ENCODE measurements at places on chromosomes 2 and 18.

- no peak overlapping the region for H3K4me3 ChIP-seq
- DNase-seq = no peak
- H3K4me1 ChIP-seq = peaks cover 5% of the 10 kb centered on the region
- no peaks in the 10 kb centered on the region for H3K27me3 ChIP-seq
Measured at GRCh38 chr2:24779116-24779515, 14.1 kb downstream of the PTRHD1 start.

GRCh38 chr2:60602828-60603532 lies 49.5 kb upstream of the BCL11A start:
- H3K4me1 ChIP-seq = peaks cover 7% of the 10 kb centered on the region
- H3K36me3 ChIP-seq = no peaks in the 10 kb centered on the region
- H3K27ac ChIP-seq = no peak overlapping the region

DNA sequence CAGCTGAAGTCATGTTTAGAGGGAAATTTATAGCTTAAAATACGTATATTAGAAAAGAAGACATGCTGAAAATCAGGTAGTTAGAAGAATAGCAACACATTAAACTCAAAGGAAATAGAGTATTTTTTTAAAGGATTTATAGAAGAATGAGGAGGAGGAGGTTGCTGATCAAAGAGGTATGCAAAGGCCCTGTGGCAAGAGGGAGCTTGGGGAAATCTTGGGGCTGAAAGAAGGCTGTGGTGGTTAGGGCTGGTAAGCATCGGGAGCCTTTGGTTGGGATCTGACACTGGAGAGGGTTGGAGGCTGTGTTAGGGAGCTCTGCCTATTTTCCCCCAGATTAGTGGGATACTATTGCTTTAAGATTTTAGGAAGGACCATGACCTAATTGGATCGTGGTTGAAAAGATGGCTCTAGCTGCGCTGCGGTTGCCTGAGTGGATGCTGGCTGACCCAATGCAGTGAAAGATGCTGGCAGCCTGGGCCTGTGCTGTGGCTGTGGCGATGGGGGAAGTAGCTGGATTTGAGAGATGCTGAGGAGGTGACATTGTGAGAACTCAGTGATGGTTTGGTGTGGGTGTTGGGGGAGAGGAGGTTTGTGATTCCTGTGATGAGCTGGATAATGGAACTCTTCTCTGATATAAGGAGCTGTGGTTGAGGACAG lies 11.7 kb downstream of the DGKD start:
- H3K36me3 ChIP-seq = peaks cover 7% of the 10 kb centered on the region
- H3K4me1 ChIP-seq = peaks cover 26% of the 10 kb centered on the region
- H3K27ac ChIP-seq = no peak overlapping the region
- no peak overlapping the region for H3K4me3 ChIP-seq

GRCh38 chr2:99867770-99868169 lies 274.6 kb downstream of the AFF3 start:
- H3K27me3 ChIP-seq = no peaks in the 10 kb centered on the region
- DNase-seq = no peak
- H3K4me1 ChIP-seq = peaks cover 30% of the 10 kb centered on the region

GRCh38 chr2:82224301-82224940 lies 1919.9 kb upstream of the LRRTM1 start:
- H3K4me1 ChIP-seq = peaks cover 4% of the 10 kb centered on the region
- no peaks in the 10 kb centered on the region for H3K27me3 ChIP-seq
- H3K4me3 ChIP-seq = no peak overlapping the region

- no peak overlapping the region for H3K4me3 ChIP-seq
- peak overlapping the region; percentile 28 for H3K27ac ChIP-seq
- no peaks in the 10 kb centered on the region for H3K27me3 ChIP-seq
- peaks cover 31% of the 10 kb centered on the region for H3K4me1 ChIP-seq
- H3K36me3 ChIP-seq = no peaks in the 10 kb centered on the region
- DNase-seq = no peak
Measured at GRCh38 chr2:3143602-3144001, 234.0 kb downstream of the EIPR1 start.

GRCh38 chr2:65397122-65397521 lies 35.3 kb downstream of the SPRED2 start:
- no peak overlapping the region for H3K27ac ChIP-seq
- H3K36me3 ChIP-seq = peaks cover 12% of the 10 kb centered on the region
- peaks cover 52% of the 10 kb centered on the region for H3K4me1 ChIP-seq
- no peaks in the 10 kb centered on the region for H3K27me3 ChIP-seq

GRCh38 chr2:61268249-61268648 lies 106.3 kb downstream of the C2orf74 start:
- no peaks in the 10 kb centered on the region for H3K27me3 ChIP-seq
- DNase-seq = no peak
- H3K27ac ChIP-seq = no peak overlapping the region
- H3K4me1 ChIP-seq = no peaks in the 10 kb centered on the region
- H3K4me3 ChIP-seq = no peak overlapping the region

GRCh38 chr2:70873541-70873940 lies 37.9 kb upstream of the CD207 start:
- peaks cover 86% of the 10 kb centered on the region for H3K27me3 ChIP-seq
- DNase-seq = no peak
- H3K4me3 ChIP-seq = no peak overlapping the region
- no peaks in the 10 kb centered on the region for H3K36me3 ChIP-seq
- no peaks in the 10 kb centered on the region for H3K4me1 ChIP-seq
- no peak overlapping the region for H3K27ac ChIP-seq

DNA sequence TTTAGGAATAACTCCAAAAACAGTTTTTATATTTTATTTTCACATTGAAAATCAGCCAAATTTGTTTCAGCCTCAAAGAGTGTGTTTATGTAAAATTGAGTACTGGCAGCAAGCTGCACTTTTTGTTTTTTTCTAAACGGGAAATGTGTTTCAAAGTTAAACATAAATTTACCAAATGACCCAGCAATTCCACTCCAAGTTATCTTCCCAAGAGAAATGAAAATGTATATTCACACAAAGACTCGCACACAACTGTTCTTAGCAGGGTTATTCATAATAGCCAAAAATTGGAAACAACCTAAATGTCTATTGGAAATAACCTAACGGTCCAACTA lies 9.3 kb downstream of the ALPK2 start:
- peaks cover 3% of the 10 kb centered on the region for H3K27me3 ChIP-seq
- H3K27ac ChIP-seq = no peak overlapping the region
- DNase-seq = no peak
- H3K4me1 ChIP-seq = peaks cover 5% of the 10 kb centered on the region

- H3K27me3 ChIP-seq = no peaks in the 10 kb centered on the region
- no peak overlapping the region for H3K27ac ChIP-seq
- H3K36me3 ChIP-seq = peaks cover 3% of the 10 kb centered on the region
- H3K4me3 ChIP-seq = no peak overlapping the region
Measured at GRCh38 chr2:147346142-147346541, 498.7 kb upstream of the ACVR2A start.

DNA sequence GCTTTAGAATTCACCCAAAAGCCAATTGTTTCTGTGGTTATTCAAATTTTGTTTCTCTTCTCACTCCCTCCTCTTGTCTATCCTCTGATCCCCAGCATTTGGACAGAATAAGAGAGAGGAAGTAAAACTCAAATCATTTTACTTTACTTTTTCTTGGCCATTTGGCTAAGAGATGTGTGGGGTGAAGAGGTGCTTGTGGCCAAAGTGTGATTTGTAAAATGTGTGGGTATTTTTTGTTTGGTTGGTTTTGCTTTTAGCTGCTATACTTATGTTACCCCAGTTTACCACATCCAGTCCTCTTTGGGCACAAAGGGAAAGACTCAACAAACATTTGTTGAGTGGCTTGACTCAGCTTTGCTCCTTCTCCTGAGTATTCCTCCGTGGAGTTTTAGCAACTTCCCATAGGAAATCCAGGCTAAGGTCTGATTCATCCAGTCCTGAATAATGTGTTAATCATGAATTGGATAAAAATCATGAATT lies 109.1 kb upstream of the CYP1B1 start:
- no peaks in the 10 kb centered on the region for H3K36me3 ChIP-seq
- H3K27ac ChIP-seq = no peak overlapping the region
- H3K4me3 ChIP-seq = no peak overlapping the region
- H3K27me3 ChIP-seq = no peaks in the 10 kb centered on the region
- DNase-seq = no peak

DNA sequence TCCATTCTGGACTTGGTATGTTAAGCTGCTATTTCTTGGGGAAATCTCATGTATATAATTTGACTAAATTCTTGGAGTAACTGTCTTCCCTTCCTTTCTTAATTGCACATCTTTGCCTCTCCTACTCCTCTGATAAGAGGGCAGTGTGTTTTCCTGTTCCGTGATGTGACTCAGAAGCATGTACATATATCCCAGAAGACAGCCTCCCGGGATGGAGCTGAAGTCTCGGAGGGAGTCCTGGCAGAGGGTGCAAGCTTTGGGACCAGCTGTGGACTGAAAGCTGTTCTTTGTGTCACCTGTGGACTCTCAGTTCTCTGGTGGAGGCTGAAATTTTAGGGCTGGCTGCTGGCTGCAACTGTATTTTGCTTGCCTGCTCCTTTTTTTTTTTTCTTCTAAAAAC lies 54.7 kb upstream of the MGAT5 start:
- no peak overlapping the region for H3K27ac ChIP-seq
- DNase-seq = no peak
- no peaks in the 10 kb centered on the region for H3K27me3 ChIP-seq
- H3K36me3 ChIP-seq = no peaks in the 10 kb centered on the region

- no peak for DNase-seq
- no peak overlapping the region for H3K4me3 ChIP-seq
- H3K4me1 ChIP-seq = peaks cover 46% of the 10 kb centered on the region
- peak overlapping the region; percentile 67 for H3K27ac ChIP-seq
- no peaks in the 10 kb centered on the region for H3K36me3 ChIP-seq
Measured at GRCh38 chr2:20626698-20627513, 24.0 kb downstream of the HS1BP3 start.

DNA sequence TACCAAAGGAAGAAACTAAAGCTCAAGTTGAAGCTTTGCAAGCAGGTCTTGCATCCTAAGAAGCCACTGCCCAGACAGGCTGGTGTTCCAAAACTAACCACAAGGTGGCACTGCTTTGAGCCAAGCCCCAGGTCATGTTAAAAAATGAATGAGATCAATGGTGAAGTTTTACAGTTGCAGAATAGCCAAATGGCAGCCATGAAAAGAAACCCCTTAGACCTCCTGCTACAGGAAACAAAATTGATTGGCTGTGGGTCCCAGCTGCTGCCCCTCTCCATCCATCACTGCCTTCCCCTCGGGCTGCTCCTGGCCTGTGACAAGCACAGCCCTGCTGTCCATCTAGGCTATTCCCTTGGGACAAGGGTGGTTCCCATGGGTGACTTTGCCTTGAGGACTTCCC lies 20.7 kb upstream of the MREG start:
- DNase-seq = peak; percentile 88
- no peak overlapping the region for H3K4me3 ChIP-seq
- H3K27me3 ChIP-seq = no peaks in the 10 kb centered on the region

- H3K27ac ChIP-seq = no peak overlapping the region
- no peaks in the 10 kb centered on the region for H3K36me3 ChIP-seq
Measured at GRCh38 chr2:137872577-137872976, 91.7 kb upstream of the HNMT start.

- H3K4me1 ChIP-seq = peaks cover 4% of the 10 kb centered on the region
- peaks cover under 1% of the 10 kb centered on the region for H3K36me3 ChIP-seq
- no peak overlapping the region for H3K4me3 ChIP-seq
- no peaks in the 10 kb centered on the region for H3K27me3 ChIP-seq
- no peak overlapping the region for H3K27ac ChIP-seq
Measured at GRCh38 chr2:172609488-172609887, 53.6 kb downstream of the PDK1 start.

DNA sequence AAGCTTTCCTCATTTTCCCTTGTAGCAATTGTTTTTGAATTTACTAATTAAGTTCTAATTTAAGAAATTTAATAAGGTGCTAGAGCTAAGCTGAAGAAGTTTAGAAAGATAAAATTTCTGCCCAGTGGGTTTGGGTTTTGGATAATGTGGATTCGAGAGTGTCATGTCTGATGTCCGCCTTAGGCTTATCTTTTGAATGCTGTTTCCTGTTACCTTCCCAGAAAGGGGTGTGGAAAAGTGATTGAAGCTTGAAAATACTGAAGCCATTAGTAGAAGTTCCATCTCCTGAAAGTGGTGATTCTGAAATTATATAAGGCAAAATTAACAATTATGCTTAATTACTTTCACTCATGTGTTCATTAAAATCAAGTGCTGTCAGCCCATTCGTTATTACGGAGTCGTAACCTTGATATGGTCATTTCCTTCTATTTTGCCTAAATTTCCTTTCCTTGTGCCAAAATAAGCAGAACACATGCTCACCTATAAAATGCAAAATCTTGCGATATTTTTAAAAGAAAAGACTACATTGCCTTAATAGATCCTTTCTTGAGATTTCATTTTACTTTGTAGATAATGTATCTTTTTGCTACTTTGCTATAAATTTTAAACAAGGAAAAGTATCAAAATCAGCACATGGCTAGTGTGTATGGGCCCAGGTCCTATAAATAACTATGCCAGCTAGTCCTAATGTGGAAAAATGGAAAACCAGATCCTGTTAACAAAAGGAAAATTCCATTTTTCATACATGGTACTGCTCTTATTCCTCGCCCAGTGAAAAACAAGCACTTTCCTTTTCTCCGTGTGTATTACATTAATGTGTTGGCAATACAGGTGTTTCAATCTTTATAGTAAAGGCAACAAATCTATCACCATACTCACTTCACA lies 97.3 kb downstream of the ICOS start:
- H3K27me3 ChIP-seq = no peaks in the 10 kb centered on the region
- no peak overlapping the region for H3K4me3 ChIP-seq

DNA sequence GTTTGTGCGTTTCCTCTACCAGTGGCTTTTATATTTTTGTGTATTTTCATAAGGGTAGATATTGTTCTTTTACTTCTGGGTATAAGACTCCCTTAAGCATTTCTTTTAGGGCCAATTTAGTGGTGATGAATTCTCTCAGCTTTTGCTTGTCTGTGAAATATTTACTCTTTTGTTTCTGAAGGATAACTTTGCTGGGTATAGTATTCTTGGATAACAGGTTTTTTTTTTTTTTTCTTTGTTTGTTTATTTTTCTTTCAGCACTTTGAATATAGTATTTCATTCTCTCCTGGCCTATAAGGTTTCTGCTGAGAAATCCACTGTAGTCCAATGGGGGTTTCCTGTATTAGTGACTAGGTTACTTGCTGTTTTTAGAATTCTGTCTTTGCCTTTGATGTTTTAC lies 122.7 kb downstream of the XRCC5 start:
- peaks cover 40% of the 10 kb centered on the region for H3K36me3 ChIP-seq
- H3K27ac ChIP-seq = no peak overlapping the region
- H3K4me3 ChIP-seq = no peak overlapping the region
- H3K4me1 ChIP-seq = no peaks in the 10 kb centered on the region
- no peaks in the 10 kb centered on the region for H3K27me3 ChIP-seq

GRCh38 chr18:62611453-62612288 lies 88.8 kb downstream of the ZCCHC2 start:
- no peaks in the 10 kb centered on the region for H3K27me3 ChIP-seq
- H3K4me3 ChIP-seq = no peak overlapping the region
- H3K36me3 ChIP-seq = no peaks in the 10 kb centered on the region
- H3K4me1 ChIP-seq = peaks cover 30% of the 10 kb centered on the region
- no peak overlapping the region for H3K27ac ChIP-seq

GRCh38 chr2:17969661-17970060 lies 91.2 kb downstream of the KCNS3 start:
- H3K27me3 ChIP-seq = no peaks in the 10 kb centered on the region
- H3K4me1 ChIP-seq = no peaks in the 10 kb centered on the region
- H3K4me3 ChIP-seq = no peak overlapping the region

- DNase-seq = no peak
- peaks cover 50% of the 10 kb centered on the region for H3K4me1 ChIP-seq
- H3K27me3 ChIP-seq = no peaks in the 10 kb centered on the region
- no peak overlapping the region for H3K4me3 ChIP-seq
- H3K36me3 ChIP-seq = peaks cover 10% of the 10 kb centered on the region
Measured at GRCh38 chr18:48566589-48566988, 27.8 kb downstream of the CTIF start.

- no peak overlapping the region for H3K27ac ChIP-seq
- no peaks in the 10 kb centered on the region for H3K4me1 ChIP-seq
Measured at GRCh38 chr2:162465430-162465829, 121.5 kb downstream of the GCA start.

- H3K36me3 ChIP-seq = peaks cover 7% of the 10 kb centered on the region
- no peaks in the 10 kb centered on the region for H3K27me3 ChIP-seq
- H3K4me3 ChIP-seq = no peak overlapping the region
Measured at GRCh38 chr2:32652555-32653209, 24.8 kb downstream of the TTC27 start.
